ENCODE measurements at places on chromosomes 1 and 21. TPM values are rescaled to one million over a fixed set of nuclear protein-coding genes. Genes with fewer than 3 reads are reported as not detected.

- no peak for DNase-seq
Measured at GRCh38 chr1:208919371-208919770, 664.1 kb upstream of the CAMK1G start.

DNA sequence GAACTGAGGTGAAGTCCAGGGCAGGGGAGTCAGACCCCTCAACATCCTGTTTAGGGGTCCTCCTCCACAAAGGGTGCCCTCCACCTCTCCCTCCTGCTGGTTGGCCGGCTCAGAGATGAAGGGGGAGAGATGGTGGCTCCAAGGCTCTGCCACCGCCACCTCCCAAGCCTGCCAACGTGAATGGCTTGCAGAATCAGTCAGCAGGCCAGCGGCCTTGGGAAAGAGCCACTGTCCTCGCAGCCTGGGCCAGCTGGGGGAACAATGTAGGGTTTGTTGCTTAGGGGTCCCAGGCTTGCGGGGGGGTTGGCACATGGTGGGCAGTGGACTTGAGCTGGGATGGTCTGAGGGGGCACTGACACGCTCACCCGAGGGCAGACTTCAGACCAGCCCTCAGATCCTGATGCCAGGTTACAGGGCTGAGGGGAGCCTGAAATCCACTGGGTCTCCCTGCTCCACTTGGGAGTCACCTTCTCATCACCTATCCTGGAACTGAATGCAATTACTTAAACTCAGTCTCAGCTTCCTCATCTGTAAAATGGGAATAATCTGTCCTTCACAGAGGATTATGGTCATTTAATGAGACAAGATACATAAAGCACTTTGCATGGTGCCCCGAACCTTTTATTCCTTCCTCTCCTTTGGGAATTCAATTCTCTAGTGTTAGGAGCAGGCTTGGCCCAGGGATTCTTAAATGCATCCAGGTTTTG is 8.3 kb downstream of the GPR37L1 start:
- DNase-seq: no peak

- no peak for DNase-seq
Measured at GRCh38 chr1:19774180-19774785, 25.4 kb downstream of the TMCO4 start.

GRCh38 chr1:240362826-240363225 is 249.1 kb downstream of the GREM2 start:
- DNase-seq: no peak

- DNase-seq: no peak
Measured at GRCh38 chr1:192967901-192968300, 91.3 kb downstream of the UCHL5 start.

DNA sequence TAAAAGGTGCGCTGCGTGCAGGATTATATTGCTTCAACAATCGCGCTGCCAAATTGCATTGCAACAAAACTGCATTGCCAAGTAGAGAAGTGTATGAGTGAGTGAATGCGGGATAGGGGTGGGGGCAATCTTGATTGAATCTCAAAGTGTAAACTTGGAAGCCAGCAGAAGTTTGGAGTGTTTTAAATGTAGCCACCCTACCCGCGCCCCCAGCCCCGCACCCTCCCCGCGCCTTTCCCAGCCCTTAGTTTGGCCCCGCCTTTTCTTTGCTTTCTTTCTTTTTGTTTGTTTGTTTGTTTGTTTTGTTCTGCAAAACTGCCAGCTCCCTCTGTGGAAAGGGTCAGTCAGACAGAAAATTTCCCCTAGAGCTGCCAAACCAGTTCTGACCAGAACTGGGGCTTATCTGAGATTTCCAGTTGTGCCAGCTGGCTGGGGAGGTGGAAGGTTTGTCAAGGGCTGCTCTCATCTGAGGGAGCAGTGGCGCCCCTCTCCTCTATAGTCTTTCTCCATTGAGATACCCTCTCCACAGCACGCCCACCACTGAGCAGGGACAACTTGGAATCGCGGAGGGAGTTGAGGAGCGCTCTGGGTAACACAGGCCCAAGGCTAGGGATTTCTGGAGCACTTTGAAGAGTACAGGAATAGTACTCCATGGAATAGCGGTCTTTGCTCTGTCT is 666 bp upstream of the BEND5 start:
- DNase-seq: no peak

- DNase-seq: no peak
Measured at GRCh38 chr1:14118691-14119485, 418.9 kb downstream of the PRDM2 start.

GRCh38 chr1:30472009-30472408 is 251.4 kb downstream of the MATN1 start:
- peak; percentile 24 for DNase-seq

DNA sequence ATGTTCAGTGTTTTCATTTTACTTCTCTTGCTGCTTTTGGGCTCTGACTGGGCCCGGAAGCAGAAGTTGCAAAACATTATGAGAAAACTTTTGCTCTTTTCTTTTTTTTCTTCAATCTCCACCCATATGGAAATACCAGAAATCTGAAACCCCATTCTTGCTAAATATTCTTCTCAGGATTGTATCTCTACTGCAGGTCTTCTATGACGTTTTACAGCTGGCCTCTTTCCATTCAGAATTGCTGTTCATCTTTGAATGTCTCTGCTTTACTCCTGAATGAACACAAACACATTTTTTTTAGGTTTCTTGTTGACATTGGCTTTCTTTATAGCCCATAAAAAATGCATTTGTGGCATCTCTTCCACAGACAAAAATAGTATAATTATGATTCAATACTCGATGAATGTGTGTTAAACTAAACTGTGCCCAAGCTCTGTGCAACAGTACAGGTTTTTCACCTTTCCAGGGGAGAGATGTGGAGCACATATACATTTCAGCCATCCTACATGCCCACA is 18.8 kb downstream of the PTPRC start:
- DNase-seq: no peak

DNA sequence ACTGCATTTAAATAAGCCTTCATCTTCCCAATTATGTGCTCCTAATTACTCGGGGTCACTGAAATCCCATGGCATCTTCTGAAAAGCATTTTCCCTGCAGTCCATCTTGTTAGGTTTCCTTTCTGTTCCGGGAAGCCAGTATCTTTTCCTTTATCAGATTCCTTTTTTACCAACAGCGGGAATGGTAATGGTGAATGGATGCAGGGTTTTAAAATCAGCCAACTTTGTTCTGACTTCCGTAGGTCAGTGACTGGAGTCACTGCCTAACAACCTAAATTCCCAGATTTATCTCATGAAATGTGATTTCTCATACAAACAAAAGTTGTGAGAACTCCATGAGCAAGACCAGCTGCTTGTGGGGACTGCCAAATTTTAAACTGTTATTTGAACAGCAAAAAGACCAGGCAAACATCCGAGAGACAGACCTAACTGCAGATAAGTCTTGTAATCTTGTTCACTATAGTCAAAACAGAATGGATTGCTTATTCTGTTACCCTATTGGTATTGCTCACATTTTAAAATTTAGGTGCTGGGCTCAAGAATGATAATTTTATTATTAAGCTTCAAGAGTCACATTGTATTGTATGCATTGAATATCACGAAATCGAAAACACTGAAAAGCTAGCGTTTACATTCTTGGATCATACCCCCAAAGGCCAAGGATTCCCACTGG is 1.2 kb upstream of the RWDD3 start:
- DNase-seq: no peak

DNA sequence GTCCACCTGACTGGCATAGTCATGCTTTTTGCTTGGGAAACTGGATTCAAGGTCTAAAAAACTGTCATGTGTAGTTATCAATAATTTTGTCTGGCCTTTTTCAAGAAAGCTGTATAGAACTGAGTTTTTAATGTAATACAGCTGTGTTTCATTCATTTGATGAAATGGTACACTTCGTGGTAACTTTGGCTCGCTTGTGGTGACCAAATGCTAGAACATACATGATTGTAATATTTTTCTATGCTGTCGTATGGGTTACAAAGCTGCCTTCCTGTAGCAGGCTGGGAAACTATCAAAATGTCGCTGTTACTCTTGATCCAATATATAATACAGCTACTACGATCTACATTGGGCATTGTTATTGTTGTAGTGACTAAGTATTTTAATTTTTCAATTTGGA is 2.1 kb downstream of the LRRC42 start:
- DNase-seq: no peak

GRCh38 chr1:117810553-117810952 is 118.9 kb downstream of the GDAP2 start:
- DNase-seq: no peak

DNA sequence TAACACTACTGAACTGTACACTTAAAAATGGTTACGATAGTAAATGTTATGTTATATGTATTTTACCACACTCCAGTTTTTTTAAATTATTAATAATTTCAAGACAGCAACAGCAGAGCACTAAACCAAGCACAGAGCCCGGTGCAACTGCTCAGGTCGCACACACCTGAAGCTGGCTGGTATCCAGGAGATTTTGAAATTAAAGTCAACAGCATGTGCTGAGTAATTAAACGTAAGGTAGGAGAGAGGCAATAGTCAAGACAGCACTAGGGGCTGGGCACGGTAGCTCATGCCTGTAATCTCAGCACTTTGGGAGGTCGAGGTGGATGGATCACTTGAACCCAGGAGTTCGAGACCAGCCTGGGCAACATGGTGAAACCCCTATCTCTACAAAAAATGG is 35.1 kb upstream of the SLC30A10 start:
- no peak for DNase-seq

DNA sequence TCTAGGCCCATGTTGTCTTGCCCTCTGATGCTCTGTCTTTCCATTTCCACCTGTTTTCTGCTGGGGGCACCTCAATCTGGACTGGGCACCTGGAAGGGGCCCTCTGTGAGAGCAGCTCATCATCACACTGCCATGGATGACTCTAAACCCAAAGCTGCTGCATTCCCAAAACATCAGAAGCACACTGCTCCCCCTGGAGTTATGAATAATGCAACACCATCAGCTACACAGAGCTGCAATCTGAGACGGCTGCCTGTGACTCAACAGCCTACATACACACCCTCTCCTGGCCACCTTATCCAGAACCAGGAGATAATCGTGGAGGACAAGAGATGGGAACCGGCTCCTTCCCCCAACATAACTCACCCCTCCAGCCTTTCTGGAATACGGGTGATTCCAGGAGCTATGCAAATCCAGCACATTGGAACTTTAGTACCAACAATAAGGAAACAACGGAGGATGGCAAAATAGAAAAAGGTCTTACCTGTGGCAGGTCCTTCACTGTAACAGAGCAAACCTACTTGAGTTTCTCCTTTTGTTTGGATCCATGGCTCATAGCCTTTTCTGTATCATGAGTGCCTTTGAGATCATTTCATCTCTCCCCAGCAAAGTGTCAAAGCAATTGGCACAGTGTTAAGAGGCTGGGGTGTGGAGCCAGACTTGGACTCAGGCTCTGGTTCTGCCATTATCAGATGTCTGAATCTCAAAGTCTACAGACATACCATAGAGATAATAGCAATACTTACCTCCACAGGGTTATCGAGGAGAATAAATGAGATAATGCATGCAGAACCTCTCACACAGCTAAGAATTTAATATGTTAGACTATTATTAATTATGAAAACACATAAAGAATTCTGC is 29.3 kb downstream of the AK2 start:
- DNase-seq: peak; percentile 78

- no peak for DNase-seq
Measured at GRCh38 chr1:29805896-29806160, 569.5 kb downstream of the PTPRU start.

GRCh38 chr21:44443291-44443890 is 11.9 kb upstream of the LRRC3 start:
- DNase-seq: peak; percentile 43

DNA sequence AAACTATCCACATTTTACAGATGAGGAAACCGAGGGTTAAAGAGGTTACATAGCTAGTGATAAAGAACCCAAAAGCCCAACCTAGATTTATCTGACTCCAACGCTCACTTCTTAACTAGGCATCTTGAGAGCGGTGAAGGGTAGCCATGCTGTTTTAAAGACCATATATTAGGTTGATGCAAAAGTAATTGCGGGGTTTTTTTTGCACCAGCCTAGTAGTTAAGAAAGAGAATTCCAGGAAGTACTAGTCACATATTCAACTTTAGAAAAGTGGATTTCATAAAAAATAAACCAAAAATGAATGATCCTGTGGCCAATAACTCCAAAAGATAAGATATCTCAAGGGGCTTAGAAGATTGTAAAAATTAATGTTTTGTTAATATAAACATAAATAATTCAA is 162.1 kb downstream of the GLUL start:
- no peak for DNase-seq

DNA sequence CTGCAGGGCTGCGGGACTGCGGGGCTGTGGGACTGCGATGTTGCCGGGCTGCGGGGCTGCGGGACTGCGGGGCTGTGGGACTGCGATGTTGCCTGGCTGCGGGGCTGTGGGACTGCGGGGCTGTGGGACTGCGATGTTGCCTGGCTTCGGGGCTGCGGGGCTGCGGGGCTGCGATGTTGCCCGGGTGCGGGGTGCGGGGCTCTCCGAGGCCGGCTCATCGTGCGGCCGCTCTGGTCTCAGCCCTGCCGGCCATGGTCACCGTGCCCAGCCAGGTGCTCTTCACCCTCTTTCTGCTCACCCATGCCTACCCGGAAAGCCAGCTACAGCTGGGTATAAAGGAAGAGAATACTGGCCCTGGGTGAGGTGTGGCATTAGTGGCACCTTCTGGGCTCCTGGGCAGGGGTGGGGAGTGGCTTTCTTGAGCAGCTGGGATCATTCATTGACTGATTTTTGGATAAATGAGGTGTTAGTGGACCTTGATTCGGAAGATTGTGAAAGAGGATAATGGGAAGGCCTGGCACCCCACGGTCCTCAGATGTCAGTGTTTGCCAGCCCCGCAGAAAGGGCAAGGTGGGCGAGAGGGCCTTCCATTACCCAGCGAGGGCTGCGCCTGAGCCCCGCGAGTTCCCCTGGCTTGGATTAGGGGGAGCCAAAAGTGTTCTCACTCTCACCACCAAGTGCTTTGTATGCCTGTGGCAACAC is 36.3 kb downstream of the COQ8A start:
- no peak for DNase-seq

- DNase-seq: peak; percentile 68
Measured at GRCh38 chr1:228013935-228014930, 7.4 kb downstream of the WNT3A start.

GRCh38 chr1:33735624-33736023 is 128.3 kb upstream of the HMGB4 start:
- DNase-seq: no peak

DNA sequence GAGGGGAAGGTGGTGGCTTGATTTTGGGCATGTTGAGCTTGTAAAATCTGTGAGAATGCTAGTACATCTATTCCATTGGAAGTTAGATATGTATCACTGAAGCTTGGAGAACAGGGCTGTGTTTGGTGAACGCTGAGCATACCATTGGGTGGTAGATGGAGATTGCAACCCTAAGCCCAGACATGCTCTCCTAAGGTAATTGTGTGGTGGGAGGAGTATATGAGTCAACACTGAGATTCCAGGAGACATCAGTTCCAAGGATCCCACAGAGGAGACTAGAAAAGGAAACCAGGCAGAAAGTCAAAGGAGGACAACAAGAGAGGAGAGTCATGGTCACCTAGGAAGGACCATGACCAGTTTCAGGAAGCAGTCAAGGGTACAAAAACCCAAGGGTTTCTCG is 60.4 kb downstream of the KIF21B start:
- DNase-seq: no peak

The CD101 gene
- total RNA-seq: 2.1 TPM

The OPTC gene
- total RNA-seq: not detected

The NCAM2 gene
- total RNA-seq: 5.5 TPM

All from posterior vena cava (tissue), 2 donors.